Activated CD4-positive, alpha-beta memory T cell treated with anti-CD3 and anti-CD28 coated beads for 36 hours (primary cell): ENCODE measurements at places on chromosomes 3 and 15. TPM values are rescaled to one million over a fixed set of nuclear protein-coding genes. Genes with fewer than 3 reads are reported as not detected.

MST1R gene
- total RNA-seq, result 0.93 TPM

KBTBD8 gene
- 15.5 TPM for total RNA-seq

FHIT gene
- 8.7 TPM for total RNA-seq

MYL3 gene
- not detected for total RNA-seq

TNFSF10 gene
- 30.1 TPM for total RNA-seq

MINDY2 gene
- 8.0 TPM for total RNA-seq

IL17RE gene
- 1.8 TPM for total RNA-seq

MCTP2 gene
- 41.7 TPM for total RNA-seq

ZBTB47 gene
- 1.0 TPM for total RNA-seq

OR5K4 gene
- total RNA-seq, result not detected

GOLGA8K gene
- not detected for total RNA-seq

GP9 gene
- total RNA-seq, result not detected

CHL1 gene
- not detected for total RNA-seq

MYH15 gene
- total RNA-seq, result 0.12 TPM

GABRR3 gene
- total RNA-seq, result not detected

IL1RAP gene
- 15.8 TPM for total RNA-seq

COMMD4 gene
- total RNA-seq, result 83.3 TPM

DNAH1 gene
- 13.5 TPM for total RNA-seq

CYP8B1 gene
- total RNA-seq, result not detected

NAA50 gene
- total RNA-seq, result 113 TPM

MBNL1 gene
- total RNA-seq, result 290 TPM

AADACL2 gene
- not detected for total RNA-seq

VILL gene
- 9.9 TPM for total RNA-seq

GHSR gene
- total RNA-seq, result not detected

MFN1 gene
- 31.3 TPM for total RNA-seq

CA12 gene
- total RNA-seq, result 0.07 TPM

RBP2 gene
- not detected for total RNA-seq

KBTBD13 gene
- not detected for total RNA-seq
